ENCODE measurements at places on chromosomes 2 and 18.

- no peak for DNase-seq
These were observed 24.9 kb downstream of the GORASP2 start for GRCh38 chr2:170953941-170954340.

DNA sequence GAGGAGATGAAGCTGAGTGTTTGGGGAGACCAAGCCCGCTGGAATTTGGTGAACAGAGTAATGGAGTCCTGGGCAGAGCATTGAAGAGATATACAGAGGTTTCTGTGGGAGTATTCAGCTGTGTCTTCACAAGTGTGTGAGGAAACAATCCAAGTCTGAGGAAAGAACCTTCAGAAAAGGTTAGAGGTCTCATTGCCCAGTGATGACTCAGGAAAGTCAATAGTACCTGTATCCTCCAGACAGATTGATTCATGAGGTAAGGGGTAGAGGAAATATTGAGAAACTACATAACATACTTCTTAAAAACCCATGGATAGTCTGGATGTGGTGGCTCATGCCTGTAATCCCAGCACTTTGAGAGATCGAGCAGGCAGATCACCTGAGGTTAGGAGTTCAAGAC, 392.3 kb downstream of the GALNT13 start:
- DNase-seq, result no peak

DNA sequence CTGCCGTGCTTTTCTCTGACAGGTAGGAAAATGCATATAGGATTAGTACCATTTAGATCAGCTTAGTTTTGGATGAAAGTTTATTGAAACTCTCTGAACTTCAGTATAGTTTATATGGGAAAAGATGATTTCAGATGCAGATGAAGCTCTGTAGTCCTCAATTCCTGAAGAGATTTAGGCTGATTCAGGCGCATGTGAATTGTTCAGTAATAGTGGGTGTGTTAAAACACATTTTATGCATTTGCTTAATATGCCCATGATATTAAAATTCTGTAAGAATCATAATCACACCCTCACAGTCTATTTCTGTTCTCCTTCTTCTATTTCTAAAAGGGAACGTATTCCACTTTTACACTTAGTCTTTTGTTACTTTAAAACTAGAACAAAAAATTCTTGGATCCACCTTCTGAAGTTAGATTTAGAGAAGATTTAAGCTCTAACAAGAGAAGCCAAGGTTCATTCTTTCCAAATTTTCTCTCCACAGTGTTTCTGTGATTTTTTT, 44.5 kb upstream of the FAM237A start:
- DNase-seq, result no peak

DNA sequence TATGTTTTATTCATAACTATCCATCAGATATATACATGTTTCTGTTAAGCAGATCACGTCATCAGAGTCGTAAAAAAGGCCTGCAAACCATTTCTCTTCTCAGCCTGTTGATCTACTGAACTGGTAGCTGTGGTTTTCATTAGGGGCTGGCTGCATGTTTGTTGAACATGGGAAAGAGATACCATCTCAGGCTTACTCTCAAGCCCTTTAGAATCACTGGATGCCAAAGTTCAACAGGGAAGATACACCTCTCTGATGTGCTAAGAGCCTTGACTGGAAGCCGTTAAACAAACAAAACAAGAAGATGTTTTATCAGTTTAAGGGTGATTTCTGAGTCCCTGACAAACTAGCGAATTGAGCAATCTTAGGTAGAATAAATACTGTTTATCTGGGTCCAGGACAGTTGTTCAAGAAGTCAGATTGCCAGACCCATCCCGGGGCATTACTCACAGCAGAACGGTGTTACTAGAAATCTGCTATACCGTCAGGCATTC, 94.5 kb upstream of the LMAN1 start:
- no peak for DNase-seq

GRCh38 chr2:158458617-158458920, 1.8 kb downstream of the PKP4 start:
- DNase-seq, result no peak

GRCh38 chr18:62537946-62538345, 15.1 kb downstream of the ZCCHC2 start:
- DNase-seq, result no peak

- DNase-seq, result no peak
These were observed 3.9 kb upstream of the MLPH start for GRCh38 chr2:237483018-237483731.

DNA sequence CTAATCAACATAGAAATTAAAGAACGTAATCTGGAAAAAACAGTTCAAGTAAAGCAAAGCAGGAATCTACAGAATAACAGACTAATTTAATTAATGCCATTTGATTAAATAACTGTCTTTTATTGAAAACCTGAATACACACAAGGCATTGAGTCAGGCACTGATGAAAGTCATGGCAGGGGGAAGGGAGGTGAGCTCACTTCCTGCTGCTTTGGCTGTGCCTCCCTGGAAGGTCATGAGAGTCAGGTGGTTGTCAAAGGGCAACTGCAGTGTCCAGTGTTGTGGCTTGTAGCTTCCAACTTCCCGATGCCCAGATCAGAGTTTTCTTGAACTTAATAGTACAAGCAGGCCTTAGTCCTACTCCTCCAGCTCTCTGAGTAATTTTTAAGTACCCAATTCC, 180.9 kb downstream of the PID1 start:
- no peak for DNase-seq

- no peak for DNase-seq
These were observed 18.2 kb downstream of the TTR start for GRCh38 chr18:31609886-31610285.

- DNase-seq, result no peak
These were observed 1.1 kb downstream of the TTL start for GRCh38 chr2:112483042-112483473.

- DNase-seq, result no peak
These were observed 55.2 kb upstream of the COBLL1 start for GRCh38 chr2:164896634-164897355.

- DNase-seq, result no peak
These were observed 35.0 kb downstream of the ALPK2 start for GRCh38 chr18:58593938-58594337.

DNA sequence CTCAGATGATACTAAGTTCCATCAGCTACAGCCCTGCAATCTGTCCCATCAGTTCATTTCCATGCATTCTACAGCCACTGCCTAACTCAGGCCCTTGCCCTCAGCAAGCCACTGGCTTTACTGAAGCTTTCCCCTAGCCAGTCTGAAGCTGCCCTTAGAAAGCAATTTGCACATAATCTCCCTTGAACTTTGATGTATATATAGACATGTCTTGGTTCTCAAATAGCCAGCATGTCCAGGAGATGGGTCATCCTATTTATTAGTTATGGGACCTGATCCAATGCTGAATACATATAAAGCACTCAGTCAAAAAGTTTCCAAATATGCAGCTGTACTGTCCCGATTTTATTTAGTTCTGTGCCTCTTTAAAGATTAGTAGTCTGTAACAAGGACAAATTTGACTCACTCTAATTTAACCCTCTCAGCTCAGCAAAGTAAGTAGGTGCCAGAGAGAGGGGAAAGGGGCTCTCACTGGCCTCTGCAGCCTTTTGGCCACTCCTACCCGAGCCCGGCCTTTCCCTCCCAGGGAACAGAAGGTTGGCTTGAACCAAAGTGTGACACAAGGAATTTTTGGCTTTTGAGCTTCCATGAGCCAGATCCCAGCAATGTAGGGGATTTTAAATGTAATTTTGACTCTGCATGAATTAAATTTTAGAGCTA, 70.7 kb downstream of the CCDC93 start:
- no peak for DNase-seq

DNA sequence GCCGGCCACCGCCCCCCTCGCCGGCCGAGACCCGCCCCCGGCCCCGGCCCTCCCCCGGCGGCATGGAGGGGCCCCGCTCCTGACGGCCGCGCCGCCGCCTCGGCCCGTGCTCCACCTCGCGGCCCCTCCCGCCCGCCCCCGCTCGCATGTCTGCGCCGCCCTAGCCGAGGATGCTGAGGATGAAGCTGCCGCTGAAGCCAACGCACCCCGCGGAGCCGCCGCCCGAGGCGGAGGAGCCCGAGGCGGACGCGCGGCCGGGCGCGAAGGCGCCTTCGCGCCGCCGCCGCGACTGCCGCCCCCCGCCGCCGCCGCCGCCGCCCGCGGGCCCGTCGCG, 397 bp downstream of the ZCCHC2 start:
- no peak for DNase-seq

DNA sequence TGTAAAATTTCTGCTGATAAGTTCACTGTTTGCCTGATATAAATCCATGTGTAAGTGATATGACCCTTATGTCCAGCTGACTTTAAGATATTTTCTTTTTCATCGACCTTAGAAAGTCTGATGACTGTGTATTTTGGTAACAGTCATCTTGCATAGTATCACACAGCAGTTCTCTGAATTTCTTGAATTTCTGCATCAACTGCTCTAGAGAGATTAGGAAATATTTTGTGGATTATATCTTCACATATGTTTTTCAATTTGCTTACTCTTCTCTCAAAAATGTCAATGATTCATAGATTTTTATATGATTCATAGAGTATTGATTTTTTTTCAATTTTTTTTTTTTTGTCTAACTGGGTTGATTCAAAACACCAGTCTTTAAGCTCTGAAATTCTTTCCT, 945.3 kb downstream of the TRIB2 start:
- no peak for DNase-seq
